ENCODE measurements at places on chromosomes 16 and 17.
A peak's percentile ranks its signal among the peaks of the same experiment; 100 is the strongest.

- DNase-seq = no peak
Measured at GRCh38 chr16:5549802-5550201, 452.2 kb upstream of the EEF2KMT start.

DNA sequence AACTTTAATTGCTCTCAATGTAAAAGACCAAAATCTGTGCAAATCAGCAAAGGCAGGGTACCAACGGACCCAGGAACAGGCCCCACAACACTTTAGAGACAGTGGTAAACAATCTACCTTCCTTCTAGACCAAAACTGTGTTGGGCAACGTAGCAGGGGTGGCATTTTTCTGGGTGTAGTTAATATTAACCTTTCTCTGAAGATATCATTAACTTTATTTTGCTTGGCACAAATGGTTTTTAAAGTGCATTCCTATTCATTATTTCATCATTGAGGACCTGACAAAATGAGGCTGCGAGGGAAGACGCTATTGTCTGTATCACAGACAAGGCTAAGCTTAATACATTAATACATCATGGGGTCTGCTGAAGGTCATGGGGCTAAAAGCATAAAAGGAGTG lies 37.9 kb upstream of the TRAP1 start:
- no peak for DNase-seq

DNA sequence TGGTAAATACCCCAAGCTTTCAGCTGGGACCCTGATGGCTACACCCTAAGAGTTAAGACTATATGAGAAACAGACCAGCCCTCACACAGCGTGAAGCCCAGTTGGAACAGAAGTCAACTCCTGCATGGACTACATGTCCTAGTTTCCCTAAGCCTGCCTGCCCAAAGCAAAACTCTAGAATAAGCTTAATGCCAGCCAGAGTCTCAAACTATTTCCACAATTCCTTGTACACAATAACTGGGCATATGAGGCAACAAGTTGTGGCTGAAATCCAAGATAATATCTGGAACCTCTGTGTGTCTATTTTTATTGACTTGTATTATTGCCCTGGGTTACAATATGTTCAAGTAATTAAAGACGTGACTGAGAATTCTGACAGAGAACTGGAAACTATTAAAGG lies 19.4 kb downstream of the MYH10 start:
- peak; percentile 88 for DNase-seq

DNA sequence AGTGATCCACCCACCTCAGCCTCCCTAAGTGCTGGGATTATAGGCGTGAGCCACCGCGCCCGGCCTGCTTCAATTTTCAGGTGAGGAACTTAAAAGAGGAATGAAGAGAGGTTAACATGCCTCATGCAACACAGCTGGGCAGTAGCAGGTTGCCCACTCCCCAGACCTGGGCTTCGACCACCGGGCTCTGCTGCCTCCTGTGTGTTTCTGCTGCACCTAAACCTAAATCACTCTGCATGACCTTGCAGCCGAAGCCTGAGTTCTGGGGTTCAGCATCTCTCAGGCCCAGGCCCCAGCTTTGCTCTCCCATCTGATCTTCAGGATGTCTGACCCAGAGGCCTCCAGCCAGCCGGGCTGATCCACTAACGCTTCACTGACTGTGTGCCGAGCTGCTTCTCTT lies 112.6 kb downstream of the OR1D5 start:
- no peak for DNase-seq

DNA sequence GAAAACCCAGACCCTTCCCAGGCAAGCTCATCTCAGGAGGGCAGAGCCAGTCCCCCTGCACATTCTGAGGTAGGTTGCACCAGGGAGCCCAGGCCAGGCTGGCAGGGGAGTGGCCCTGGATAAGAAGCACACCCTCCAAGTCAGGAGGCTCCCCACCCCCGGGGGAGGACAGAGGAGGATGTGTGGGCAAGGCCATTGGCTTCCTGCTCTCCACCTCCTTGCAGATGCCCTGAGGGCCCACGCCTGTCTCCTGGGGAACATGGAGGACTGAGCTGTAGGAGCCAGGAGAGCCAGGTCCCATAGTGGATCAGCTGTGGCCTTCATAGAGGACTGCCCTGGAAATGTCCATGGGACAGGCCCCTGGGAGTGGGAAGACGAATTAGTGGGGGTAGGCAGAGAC lies 126.7 kb downstream of the IRF8 start:
- no peak for DNase-seq

DNA sequence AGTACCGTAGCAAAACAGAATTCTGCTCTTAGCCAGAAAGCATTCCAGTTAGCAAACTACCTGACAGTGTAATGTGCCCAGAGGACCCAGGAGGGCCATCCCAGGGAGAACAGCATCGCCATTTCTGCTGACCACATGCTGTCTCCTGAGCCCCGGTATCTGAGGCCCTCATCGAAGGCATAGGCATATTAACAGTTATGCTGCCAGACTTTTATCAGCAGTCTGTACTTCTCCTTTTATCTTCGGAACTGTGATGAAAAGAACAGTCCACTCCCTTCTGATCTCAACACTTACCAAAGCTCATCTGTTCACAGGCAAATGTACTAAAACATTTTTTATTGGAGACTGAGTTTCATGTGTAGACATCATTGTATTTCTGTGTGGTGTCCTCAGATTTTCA lies 236.4 kb downstream of the PRKCA start:
- DNase-seq = no peak

GRCh38 chr17:27082775-27083154 lies 211.1 kb upstream of the WSB1 start:
- DNase-seq = no peak

GRCh38 chr17:20211246-20211645 lies 202.1 kb downstream of the SPECC1 start:
- DNase-seq = no peak

DNA sequence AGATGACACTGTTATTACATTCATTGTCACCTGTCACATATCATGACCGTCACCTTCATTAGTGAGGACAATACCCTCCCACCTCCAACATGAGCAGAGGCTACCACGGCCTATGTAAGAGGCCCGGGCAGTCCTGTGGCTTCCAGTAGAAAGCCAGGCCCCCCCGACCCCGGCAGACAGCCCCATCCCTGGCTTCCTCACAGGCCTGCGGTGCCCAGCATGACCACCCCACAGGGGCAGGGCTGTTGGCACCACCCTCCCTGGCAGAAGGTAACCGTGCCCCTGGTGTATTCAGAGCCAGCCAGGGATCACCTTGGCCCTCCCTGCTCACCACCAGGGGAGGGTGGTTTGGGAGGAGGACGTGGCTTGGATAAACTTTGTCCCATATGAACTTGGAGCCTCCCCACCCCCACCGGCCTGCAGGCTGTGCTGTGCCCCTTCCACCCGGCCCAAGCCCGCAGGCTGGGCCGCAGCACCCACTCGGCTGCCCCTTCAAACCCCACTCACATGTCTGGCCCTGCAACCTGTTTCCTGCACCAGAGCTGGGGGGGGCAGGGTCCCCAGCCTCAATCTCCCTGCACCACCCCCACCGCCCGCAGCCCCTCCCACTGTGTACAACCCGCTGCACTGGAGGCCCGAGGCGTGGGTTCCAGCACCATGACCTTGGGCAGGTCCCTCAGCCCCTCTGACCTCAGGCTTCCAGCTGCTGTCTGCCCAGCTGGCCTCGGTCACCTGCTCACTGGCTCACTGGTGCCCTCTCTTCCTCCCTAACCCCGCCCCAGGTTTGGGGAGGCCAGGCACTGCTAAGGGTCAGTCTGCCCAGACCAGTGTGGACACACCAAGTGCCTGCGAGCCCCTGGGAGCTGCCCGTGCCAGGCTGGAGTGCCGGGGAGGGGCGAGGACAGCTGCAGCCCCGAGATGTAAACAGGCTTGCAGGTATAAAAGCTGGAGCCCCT lies 12.4 kb upstream of the AATK start:
- DNase-seq = no peak

GRCh38 chr16:239948-240277 lies 5.3 kb downstream of the FAM234A start:
- peak; percentile 36 for DNase-seq

GRCh38 chr16:83031524-83031923 lies 404.8 kb downstream of the CDH13 start:
- DNase-seq = no peak

DNA sequence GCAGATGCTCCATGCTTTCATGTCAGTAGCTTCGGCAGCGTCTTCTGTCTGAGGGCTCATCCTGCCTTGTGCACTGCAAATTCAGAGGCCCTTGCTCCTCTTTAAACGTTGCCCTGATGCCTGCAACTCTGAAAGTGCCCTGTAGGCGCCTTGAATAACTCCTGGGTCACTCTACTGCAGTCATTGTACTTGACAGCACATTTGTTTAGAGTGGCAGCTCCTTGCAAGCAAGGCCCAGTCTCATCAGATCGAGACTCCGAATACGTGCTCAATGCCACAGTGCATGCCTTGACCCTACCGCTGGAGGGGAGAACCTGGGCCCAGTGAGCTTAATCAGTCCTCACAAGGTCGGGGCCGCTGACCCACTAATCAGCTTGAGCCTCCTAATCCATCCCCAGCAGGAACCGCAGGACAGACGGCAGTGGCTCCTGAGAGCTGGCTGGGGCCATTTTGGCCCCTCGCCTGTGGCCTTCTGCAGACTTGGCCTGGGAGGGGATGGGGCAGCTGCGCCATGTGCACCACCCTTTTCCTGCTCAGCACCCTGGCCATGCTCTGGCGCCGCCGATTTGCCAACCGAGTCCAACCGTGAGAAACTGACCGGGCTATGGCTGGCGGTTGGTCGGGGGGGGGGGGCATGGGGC lies at the start of gene PRCD:
PRCD (plus strand) TSS at position 414 of the 641 bp plus-strand sequence; CDS start at position 512, 98 bp downstream.
- no peak for DNase-seq

- peak; percentile 68 for DNase-seq
Measured at GRCh38 chr17:79991140-79991923, 44.3 kb downstream of the TBC1D16 start.

DNA sequence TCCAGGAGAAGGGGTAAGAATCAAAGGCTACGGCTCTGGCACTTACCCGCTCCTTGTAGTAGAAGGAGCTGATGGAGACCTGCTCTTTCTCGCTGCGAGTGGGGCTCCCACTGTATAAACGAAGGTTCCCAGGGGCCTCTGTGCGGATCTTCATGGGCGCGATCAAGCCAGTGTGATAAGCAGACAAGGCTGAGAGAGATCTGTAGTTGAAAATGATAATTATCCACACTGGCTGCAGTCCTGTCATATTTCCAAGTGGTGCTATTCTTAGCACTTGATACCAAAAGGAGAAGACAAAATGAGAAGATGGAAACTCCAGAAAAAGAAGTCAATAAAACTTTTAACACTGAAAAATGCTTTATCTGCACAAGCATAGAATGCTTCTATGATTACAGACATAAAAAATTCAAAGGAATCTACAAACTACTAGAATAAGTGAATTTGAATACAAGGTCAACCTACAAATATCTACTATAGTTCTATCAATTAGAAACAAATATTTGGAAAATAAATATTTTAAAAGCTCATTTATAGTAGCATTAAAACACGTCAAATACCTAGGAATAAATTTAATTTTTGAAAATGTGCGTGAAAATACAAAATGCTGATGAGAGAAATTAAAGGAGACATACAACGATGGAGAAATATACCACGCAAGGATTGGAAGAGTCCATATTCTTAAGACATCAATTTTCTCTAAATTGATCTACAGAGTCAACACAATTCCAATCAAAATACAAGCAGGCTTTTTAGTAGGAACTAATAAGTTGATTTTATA lies 80.8 kb downstream of the WDR59 start:
- DNase-seq = no peak

- DNase-seq = no peak
Measured at GRCh38 chr16:24677388-24677787, 52.1 kb upstream of the TNRC6A start.

DNA sequence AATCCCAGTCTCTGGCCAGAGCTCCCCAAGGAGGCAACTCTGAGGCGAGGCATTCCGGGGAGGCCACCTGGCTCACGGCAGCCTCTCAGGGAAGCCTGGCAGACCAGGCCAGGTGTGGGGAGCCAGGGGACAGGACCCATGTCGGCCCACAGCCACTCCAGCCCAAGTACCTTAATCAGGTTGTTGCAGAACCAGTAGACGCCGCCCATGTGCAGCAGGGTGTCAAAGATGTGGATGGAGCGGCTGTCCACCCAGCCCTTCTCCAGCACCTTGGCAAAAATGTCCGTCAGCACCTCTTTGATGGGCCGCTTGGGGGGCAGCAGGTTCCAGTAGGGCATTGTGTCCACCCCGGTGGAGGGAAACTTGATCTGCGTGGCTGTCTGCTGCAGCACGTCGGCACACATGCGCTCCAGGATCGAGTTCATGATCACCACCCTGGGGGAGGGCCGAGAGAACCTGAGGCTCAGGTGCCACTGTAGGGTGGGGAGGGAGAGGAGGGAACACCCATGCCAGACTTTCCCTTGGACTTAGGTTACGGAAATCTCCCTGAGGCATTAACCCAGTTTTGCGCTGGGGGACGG lies 7.8 kb downstream of the CSF3 start:
- no peak for DNase-seq

GRCh38 chr17:71251951-71252350 lies 868.9 kb upstream of the SOX9 start:
- DNase-seq = peak; percentile 65

DNA sequence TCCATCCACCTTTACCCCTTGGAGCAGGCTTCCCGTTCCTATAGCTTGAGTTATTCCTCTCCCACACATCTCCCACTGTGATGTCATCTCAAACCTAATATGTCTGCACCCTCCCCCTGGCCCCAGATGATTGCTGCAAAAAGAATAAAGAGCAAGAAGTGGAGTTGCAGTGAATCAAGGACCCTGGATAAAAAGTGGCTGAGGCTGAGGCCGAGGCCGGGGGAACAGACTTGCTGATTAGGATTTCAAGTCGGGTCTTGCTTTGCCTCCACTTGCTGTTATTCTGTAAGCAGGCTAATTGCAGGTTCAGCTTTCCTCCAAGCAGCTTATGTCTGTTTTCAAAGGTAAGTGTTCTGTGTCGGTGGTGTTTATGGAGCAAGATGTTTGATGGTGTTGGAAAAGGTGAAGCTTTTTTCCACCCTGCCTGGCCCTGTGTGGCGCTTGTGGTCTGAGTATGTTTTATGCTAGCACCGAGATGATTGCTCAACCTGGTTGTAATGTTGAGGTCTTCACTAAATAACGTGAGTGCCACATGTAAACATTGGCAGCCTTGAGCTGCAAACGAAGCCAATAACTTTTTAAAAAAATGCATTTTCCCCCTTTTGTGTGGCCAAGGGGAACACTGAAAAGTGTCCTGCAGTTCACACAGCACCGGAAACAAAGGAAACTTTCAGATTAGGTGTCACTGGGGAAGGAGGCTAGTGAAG lies 15.4 kb downstream of the HS3ST3B1 start:
- peak; percentile 72 for DNase-seq

DNA sequence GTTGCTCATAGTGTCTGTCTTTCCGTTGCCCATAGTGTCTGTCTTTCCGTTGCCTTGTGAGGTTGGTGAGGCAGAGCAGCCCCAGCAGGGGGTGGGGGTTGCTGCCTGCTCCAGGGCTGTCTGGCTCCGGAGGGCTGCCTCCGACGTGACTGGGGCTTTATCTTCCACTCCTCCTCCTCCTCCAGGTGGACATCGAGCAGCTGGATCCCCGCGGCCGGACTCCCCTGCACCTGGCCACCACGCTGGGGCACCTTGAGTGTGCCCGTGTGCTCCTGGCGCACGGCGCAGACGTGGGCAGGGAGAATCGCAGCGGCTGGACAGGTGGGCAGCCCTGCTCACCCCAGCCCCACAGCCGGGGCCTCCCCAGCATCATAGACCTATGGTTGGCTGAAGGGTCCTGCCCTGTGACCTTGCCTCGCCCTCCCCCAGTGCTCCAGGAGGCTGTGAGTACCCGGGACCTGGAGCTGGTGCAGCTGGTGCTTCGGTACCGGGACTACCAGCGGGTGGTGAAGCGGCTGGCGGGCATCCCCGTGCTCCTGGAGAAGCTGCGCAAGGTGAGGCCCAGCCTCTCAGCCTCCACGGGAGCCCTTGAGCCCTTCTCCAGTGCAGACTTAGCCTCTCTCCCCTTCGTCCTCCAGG lies 14.7 kb downstream of the ANKRD13B start:
- no peak for DNase-seq

- DNase-seq = no peak
Measured at GRCh38 chr17:14149751-14150150, 80.4 kb downstream of the COX10 start.
